Stimulated activated CD4-positive, alpha-beta T cell treated with anti-CD3 and anti-CD28 coated beads, Interleukin-1b, Interleukin-23, amount 100 ng/mL, for 1 hour (primary cell): ENCODE measurements at places on chromosomes 7 and 10.

GRCh38 chr7:131014906-131015656 lies 281.1 kb upstream of the KLF14 start:
- no peak for DNase-seq

DNA sequence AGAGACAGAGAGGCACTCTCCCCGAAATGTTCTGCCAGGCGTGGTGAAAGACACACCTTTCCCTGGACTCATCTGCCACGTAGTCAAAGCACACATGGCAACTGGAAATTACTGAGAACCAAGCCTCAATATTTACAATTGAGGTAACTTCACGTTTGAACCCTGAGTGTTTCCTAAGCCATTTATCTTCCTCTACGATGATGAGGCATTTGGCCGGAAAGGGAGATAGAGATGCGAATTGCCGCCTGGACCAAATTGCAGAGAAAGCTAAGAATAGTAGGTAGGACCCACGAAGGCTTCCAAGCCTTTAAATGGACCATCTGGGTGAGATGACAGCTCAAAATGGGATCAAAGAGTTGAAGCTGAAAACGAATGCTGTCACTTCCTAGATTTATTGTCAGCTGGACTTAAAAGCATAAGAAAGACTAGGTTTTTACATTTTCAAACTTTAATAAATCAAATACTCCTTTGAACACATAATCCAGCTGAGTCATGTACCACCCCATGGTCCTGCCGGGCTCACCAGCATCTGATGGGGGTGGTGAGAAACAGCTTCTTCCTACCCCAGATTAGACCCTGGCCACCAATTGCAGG lies 135.6 kb upstream of the LYZL2 start:
- no peak for DNase-seq

GRCh38 chr10:70507966-70508365 lies 29.4 kb downstream of the PALD1 start:
- no peak for DNase-seq

- no peak for DNase-seq
Observed at GRCh38 chr10:19169041-19169440, 120.4 kb downstream of the MALRD1 start.
